ENCODE measurements at places on chromosomes 5 and 9.

GRCh38 chr9:88233091-88233490, 94.8 kb upstream of the SPATA31C2 start:
- DNase-seq: no peak

- DNase-seq: no peak
Observed at GRCh38 chr9:69759021-69759420, 790 bp downstream of the PTAR1 start.

GRCh38 chr5:126506079-126506478, 82.9 kb downstream of the GRAMD2B start:
- no peak for DNase-seq

DNA sequence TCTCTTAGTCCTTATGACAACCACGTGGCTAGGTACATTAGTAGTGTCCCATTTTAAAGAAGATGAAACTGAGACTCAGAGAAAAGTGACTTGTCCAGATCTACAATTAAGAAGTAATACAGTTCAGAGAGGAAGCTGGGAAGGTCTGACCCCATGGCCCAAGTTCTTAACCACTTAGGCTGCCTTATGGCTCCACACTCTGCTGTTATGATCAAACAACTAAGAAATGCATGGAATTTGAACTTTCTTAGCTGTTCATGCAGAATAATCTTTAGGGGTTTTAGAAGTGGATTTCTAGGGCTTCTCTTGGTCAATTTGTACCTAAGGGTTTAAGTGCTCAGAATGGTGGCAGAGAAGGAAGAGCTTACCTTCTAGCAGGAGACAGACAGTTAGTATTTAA, 128.0 kb upstream of the MSX2 start:
- no peak for DNase-seq

DNA sequence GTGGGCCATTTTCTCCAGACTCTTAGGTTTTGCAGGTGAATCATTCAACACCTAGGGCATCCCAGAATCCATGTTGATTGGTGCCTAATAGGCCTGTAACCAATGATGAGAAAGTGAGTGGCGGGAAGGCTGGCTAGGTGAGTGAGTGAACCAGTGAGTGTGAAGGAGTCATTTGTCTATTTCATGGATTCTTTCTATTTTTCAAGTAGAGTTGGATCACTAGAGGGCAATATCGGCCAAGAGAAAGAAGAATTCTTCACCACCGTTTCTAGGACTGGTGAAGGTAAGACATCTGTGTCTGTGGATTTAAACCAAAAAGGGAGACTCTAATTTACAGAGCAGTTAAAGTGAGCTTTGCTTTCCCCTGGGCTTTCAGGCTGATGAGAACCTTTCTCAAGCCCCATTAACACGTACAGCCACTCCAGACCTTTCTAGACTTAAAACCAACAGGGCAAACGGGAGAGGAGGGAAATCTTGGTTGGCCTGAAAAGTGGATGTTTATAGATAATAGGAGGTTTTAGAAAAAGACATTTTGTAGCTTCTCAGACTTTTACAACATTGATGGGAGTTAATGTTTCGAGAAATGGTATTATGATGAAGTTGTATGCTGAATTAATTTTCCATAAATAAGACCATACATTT, 114.3 kb upstream of the IL12B start:
- no peak for DNase-seq

All from activated CD8-positive, alpha-beta memory T cell treated with anti-CD3 and anti-CD28 coated beads for 1 hour (primary cell).